ENCODE measurements at places on chromosomes 7 and 10.

GRCh38 chr7:29989257-29989995, at the start of gene SCRN1:
SCRN1 (minus strand) TSS chr7:29989801; CDS start chr7:29969067, 20,734 bp downstream.
- DNase-seq = no peak

- no peak for DNase-seq
These were observed 89.0 kb downstream of the CH25H start for GRCh38 chr10:89118091-89118490.

DNA sequence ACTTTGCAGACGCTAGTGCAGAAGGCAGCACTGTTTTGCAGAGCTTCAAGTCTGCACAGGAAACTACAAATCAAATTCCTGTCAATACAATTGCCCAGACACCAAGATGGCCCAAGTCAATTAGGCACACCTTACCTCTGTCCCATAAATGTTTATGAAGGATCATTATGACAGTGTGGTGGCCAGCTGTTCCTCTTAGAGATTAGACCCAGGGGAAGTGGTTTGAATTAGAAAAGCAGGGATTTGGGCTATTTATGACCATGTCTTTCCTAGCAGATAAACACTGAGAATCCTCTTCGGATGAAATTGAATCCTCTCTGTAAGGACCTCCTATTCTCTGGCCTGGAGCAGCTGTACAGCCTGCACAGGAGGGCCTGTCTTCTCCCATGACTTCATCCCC, 9.9 kb upstream of the NEUROG3 start:
- DNase-seq = no peak

GRCh38 chr7:75756991-75757676, 14.9 kb downstream of the CCL26 start:
- no peak for DNase-seq

DNA sequence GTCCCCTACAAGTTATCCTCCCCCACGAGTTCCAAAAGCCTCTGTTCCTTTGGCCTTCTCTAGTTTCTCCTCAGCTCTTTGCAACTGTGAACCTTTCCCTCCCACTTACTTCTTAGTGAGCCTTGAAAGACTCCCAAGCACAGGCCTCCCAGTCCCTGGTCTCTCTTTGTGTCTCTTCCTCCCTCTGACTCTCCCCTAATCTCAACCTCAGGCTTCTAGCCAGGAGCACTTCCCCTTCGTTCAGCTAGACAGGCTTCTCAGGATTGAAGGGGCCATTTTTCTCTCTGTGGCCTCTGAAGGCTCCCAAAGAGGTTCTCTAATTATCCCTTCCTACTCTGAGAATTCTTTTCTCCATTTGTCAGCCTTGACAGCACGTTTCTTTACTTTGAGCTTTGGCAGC, 50.2 kb upstream of the PHYHIPL start:
- DNase-seq = no peak

- no peak for DNase-seq
These were observed 9.1 kb downstream of the WDR86 start for GRCh38 chr7:151400626-151401315.

DNA sequence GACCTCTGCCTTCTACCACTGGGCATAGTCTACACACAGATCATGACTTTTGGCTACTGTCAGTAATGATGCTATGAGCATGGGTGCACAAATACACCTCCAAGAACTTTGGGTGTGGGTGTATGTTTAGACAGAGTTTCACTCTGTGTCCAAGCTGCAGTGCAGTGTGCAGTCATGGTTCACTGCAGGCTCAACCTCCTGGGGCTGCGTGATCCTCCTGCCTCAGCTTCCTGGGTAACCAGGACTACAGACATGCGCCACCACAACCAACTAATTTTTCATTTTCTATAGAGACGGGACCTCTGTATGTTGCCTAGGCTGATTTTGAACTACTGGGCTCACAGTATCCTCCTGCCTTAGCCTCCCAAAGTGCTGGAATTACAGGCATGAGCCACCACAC, 194.4 kb downstream of the NSUN6 start:
- no peak for DNase-seq

- DNase-seq = no peak
These were observed 72.5 kb downstream of the LCOR start for GRCh38 chr10:96904648-96905047.

DNA sequence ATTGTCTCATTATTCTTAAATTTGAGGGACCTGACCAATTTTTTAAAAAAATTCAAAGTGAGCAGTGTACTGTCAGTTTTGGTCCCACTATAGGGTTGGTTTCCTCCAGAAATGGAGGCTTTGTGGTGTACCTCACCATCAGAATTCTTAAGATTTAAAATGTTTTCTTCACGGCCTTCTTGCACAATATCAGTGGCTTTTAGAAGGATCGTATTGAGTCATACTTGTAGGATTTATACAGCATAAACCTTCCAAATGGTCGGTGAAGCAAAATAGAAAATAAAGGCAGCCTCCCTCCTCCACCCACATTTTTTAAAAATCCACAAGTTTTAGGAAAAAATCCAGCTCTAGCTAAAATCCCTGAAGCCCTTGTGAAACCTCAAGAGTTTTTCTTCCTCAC, 126.4 kb downstream of the RNLS start:
- DNase-seq = no peak

DNA sequence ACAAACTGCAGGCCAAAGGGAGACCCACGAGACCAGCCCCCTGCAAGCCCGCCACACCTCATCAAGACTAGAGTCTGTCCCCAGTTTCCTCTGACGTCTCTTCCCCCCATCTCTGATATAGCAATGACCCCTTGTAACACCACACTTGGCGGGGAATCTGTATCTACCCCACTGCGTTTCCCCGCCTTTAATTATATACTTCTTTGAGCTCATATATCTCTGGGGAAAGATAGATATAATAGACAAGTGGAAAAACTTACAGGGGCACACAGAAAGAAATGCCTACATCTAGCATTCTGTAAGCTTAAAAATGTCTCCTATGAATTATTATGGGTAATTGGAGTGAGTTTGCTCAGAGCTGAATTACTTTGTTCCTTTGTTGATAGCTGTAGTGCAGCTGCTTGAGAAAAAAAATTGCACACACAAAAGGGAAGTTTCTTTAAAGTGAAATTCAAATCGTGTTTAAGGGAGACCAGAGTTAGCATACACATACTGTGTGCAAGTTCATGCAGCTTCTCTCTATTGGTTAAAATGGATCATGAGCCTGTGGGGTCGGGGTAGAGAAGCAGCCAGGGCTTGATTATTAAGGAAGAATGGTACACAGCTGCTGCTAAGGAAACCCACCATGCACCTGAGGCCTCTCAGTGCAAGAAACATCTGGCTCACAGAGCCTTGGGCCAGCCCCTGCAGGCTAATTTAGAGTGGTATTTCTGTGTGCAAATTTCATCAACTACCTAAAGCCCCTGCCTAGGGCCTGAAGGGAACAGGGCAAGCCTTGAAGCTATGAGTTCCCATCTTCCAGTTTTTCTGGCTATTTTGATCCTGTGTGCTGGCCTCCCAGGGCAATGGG, 32.5 kb downstream of the CDCA7L start:
- no peak for DNase-seq

DNA sequence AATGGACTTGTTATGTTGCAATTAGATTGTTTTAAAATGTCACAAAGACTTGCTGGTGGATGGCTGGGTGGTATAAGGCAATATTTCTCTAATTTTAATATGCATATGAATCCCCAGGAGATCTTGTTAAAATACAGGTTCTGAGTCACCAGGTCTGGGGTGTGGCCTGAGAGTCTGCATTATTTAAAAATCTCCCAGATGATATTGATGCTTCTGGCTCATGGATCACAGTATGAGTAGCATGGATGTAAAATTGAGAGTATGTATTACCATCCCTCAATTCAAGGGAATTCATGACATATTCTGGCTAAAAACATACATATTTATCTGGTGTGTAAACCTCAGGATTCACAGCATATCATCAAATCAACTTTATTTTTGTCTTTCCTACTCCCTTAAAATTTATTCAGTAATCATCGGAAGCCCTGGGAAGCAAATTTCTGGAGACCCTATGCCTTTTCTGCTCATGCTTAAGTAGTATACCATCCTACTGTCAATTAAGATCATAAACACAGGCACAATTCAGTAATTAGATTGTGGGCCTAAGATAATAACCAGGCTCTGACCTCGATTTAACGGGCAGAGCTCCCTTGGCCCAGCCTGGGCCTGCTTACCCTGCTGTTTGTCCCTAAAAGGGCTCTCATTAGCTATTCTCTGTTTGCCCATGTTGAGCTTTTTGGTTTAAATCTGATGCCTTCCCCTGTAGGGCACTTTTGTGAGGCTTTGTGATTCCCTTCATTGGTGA, 29.6 kb upstream of the ICA1 start:
- no peak for DNase-seq

- peak; percentile 29 for DNase-seq
These were observed 95.5 kb downstream of the MAP3K8 start for GRCh38 chr10:30529373-30529998.

- no peak for DNase-seq
These were observed 6.9 kb upstream of the RAPGEF5 start for GRCh38 chr7:22363756-22364422.
